ENCODE measurements at places on chromosomes 6 and 20.

DNA sequence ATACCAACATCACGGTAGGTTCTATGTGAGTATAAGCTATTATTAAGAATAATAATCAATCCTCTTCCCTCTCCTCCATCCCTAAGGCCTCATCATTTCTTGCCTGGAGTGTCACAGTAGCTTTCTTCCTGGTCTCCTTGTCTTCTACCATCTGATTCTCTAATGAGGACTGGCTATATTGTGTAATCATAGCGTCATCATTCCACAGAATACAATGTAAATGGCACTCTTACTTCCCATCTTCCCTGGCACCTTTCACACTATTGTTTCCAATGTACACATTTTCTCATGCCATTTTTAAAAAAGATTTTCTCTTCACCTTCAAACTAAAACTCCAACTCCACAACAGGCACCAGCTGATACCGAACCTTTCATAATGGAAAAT, 2.2 kb upstream of the BTN3A2 start:
- DNase-seq = no peak

- DNase-seq = no peak
Measured at GRCh38 chr6:41373919-41374617, 38.7 kb downstream of the NCR2 start.

DNA sequence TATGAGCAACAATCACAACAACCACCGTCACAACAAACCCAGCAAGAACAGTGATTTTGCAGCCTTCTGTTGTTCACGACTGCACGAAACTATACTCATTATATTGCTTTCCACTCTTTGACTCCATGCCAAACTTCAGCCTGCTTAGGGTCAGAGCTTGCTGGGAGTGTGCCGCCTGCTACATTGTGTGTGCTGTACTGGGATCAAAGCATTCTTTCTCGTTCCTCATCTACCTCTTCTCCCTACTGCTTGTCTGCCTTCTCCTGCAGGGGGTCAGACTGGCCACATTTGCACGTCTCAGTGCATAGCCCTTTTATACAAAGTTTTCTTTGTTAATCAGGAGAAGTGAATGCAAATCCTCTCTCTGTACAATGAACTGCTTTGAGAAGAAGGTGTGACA, 401.6 kb upstream of the CITED2 start:
- DNase-seq = no peak

GRCh38 chr6:1315560-1316386, 3.9 kb downstream of the FOXQ1 start:
- no peak for DNase-seq

DNA sequence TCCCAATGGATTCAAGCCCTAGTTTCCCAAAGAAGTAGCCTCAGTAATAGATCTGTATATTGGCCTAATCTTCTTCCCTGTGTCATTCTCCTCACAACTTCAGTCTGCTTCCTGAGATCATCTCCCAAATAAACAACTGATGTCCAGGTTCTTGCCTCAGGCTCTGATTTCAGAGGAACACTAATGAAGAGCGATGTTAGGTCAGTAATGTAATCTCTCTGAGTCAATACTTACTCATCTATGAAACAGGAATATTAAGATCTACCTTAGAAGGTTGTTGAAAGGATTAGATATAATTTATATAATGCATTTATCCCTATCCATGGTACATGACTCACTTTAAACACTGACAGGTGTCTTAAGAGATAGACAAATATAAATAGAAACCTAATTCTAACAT, 246.0 kb upstream of the FLRT3 start:
- peak; percentile 8 for DNase-seq

- no peak for DNase-seq
Measured at GRCh38 chr6:33978412-33979150, 167.3 kb downstream of the GRM4 start.

- DNase-seq = no peak
Measured at GRCh38 chr6:105793130-105793529, 293.0 kb upstream of the PRDM1 start.

GRCh38 chr20:58651946-58652605, 993 bp downstream of the STX16 start:
- peak; percentile 55 for DNase-seq

DNA sequence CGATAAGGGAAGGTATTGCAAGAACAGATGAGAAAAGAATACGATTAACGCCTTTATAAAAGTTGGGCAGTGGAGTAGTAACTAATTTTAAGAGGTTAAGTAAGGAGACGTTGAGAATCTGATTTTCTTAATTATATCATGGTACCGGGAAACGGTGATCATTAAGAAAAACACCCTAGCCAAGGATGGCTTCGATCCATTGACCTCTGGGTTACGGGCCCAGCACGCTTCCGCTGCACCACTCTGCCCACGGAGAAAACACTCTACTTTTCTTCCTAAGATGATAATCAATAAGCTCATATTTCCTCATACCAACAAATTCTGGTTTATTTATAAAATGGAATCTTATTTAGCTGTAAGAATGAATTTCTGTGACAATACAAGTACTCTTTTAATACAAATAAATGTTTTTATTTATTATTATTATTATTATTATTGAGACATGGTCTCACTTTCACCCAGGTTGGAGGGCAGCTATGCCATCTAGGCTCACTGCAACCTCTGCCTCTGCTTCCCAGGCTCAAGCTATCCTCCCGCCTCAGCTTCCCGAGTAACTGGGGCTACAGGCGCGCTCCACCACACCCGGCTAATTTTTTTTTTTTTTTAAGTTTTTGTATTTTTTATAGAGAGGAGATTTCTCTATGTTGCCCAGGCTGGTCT, 8.3 kb downstream of the POM121L2 start:
- peak; percentile 59 for DNase-seq

DNA sequence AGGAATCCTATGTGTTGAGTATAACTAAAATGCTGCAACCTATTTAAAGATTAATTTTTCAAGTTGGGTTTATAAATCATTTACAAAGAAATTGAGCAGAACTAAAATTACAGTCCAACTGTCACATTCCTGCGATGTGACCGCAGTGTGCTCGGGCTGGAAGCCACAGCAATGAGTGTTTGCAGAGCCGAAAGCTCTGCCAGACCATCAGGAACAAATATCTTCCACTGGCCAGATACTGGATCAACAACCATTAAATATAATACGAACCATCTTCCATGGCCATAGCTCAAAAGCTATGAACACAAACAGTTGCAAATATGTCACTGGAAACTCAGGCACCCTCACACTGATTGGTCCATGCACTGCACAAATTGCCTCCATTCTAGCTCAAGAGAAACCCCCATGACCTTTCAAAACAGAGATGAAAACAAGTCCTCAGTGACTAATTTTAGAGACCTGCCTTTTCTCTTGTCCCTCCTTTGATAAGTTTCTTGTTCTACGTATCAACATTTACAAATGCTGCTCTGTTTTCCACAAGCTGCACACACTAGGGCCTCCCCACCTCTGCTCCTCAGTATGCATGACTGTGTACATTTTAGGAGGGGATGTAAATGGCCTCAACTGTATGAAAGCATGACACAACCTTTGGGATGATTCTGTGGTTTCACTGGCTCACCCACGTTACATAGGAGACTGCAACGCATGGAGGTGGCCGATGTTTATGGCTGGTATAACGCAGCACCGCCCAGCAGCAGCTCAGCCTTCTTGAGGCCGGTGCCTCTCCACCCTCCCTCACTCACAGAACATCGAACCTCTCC, 171.7 kb downstream of the WDR27 start:
- DNase-seq = peak; percentile 85

GRCh38 chr20:48862279-48862678, 34.5 kb upstream of the PREX1 start:
- DNase-seq = no peak

GRCh38 chr6:12875051-12875450, 158.5 kb downstream of the PHACTR1 start:
- peak; percentile 74 for DNase-seq

DNA sequence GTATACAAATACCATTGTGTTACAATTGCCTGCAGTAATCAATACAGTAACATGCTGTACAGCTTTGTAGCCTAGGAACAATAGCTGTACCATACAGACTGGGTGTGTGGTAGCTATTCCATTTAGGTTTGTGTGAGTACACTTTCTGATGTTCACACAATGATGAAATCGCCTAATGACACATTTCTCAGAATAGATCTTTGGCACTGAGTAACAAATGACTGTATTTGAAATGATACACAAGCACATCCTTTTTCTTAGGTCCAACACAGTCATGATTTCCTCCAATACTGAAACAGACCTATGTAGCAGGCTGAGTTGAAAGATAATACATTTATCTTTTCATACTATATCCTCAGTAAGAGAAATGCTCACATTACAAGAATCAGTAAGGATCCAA, 13.9 kb downstream of the KHDRBS2 start:
- no peak for DNase-seq

DNA sequence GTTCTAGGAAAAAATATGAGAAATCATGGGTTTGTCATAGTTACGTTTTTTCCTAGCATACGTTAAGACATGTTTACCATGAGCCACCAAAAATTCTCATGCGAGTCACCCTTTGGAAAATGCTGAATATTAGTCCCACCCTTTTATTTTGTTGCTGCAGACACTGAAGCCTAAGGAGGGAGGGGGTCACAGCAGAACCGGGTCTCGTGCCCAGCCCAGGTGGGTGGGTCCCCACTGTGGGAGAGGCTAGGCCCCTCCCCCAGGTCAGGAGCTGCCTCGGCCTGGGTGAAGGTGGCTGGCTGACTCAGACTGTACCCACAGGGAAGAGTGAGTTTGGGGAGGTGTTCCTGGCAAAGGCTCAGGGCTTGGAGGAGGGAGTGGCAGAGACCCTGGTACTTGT, 26.2 kb upstream of the SRF start:
- DNase-seq = no peak

GRCh38 chr6:12436683-12437082, 146.5 kb downstream of the EDN1 start:
- DNase-seq = no peak

DNA sequence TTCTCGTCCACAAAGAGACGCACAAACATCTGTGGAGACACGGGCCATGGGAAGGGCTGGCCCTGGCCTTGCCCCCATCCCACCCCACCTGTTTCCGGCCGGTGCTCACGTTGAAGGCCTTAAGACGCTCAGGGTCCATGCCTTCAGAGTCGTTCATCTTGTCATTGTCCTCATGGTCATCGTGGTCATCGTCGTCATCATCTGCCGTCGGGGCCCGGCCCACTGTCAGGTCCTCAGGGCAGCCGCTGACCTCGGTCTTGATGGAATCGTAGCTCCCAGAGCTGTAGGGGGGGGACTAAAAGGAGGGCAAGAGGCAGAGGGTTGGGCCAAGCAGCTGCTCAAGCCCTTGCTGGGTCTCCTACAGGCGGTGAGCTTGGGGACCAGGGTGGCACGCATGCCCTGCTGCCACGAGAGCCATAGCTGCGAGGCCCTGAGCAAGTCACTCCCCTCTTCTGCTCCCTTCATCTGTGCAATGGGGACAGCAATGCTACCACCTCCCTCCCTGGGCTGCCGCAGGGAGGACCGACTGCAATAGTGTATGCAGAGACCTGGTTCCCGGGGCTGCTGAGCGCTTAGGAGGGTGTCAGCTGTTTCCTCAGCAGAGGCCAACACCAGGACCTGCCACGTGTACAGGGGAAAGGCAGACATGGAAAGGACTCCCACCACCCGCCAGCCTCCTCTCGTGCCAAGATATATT, 95.5 kb downstream of the ASXL1 start:
- no peak for DNase-seq

- DNase-seq = no peak
Measured at GRCh38 chr20:61776491-61777075, 289.1 kb downstream of the TAF4 start.

DNA sequence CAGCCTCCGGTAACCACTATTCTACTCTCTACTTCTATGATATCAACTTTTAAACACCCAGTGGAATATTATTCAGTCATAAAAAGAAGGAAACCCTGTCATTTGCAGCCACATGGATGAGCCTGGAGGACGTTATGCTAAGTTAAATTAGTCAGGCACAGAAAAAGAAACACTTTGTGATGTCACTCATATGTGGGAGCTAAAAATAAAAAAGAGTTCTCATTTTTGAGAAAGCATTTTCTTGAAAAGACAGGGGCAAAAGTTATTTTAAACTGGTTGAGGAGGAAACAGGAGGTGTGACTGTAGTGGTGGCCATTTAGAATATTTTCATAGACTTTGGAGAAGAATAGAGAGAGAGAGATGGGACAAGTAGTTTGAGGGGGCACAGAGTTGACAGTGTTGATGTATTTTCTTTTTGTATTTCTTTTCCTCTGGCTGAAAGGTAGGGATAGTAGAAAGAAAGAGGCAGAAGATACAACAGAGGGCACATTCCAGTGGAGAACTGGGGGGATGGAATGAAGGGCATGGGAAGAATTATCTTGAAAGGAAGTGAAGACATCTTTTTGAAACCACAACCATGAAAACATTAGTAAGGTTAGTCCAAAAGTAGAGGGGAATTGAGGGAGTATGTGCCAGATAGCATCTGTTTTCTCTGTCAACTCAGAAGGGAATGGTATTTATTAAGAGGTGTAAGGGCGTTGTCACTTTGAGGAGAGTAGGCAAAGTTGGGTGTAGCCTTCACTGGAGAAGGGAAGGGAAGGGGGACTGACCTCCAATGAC, 181.3 kb upstream of the GMDS start:
- no peak for DNase-seq

DNA sequence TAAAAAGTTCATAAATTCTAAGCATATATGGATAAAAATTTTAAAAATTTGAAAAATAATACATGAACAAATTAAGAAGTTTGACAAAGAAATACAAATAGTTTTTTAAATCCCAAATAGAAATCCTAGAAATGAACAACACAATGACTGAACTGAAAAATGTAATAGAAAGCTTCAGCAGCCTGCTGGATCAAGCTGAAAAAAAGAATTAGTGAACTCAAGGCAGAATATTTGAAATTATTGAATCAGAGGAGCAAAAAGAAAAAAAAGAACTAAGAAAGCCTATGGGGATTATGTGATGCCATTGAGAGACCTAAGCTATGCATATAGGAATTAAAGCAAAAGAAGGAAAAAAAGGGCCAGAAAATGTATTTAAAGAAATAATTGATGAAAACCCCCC, 39.9 kb upstream of the TFB1M start:
- DNase-seq = no peak

DNA sequence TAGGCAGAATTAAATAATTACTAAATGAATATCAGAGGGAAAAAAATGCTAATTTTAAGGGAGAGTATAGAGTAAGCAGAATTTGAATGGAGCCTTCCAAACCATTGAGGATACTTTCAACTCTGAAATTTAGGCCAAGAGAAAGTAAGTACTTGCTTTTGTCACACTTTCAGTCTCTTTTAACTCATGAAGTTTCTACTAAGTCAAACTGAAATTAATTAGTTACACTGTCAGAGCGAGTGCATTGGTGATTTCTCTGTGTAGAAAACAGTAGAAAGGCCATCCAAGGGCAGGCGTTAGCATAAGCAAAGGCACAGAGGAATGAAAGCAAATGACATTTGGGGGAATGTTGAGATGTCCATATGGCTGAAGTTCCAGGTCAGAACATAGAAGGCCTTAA, 92.9 kb downstream of the PLEKHG1 start:
- no peak for DNase-seq

- no peak for DNase-seq
Measured at GRCh38 chr20:13644010-13644409, 5.3 kb upstream of the TASP1 start.
